ENCODE measurements at places on chromosomes 16 and 17.

DNA sequence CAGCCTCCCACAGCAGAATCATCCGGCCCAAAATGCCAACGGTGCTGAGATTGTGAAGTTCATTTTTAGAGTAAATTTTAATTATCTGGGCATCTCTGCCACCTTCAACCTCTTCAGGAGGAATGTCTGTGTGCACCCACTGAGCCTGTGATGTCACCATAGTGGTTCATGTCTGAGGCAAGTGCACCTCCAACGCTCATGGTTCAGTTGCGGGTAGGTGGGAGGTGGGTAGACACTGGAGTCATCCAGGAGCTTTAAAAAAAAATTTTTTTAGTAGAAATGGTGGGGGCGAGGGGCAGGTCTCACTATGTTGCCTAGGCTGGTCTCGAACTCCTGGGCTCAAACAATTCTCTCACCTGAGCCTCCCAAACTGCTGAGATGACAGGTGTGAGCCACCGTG is 1.9 kb downstream of the FLYWCH1 start:
- no peak for DNase-seq

DNA sequence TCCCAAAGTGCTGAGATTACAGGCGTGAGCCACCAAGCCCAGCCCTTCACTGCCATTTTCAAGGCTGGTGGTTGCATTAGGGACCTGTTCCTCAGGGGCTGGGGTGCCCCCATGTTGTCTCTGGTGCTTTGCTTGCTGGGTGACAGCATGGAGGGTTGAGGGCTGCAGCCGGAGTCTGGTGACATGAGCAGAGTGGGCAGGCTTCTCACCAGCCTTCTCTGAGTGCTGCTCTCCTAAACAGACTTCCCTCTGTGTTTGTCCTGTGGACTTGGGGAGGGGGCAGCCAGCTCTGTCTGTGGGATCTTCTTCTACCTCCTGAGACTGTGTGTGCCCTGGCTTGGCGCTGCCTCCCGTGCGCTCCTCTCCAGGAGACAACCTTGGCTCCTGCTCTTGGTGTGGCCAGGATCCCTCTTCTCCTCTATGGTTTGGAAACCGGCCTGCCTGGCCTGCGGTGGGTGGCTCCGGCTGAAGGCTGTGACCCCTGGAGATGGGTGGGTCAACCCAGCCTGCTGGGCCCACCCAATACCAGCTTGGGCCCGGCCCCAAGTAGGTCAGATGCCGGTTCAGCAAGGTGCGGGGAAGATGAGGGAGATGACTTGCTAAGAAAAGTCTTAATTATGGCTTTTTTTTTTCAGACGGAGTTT is 72.1 kb downstream of the PDPK1 start:
- no peak for DNase-seq

GRCh38 chr17:9763643-9764042 is 27.7 kb downstream of the DHRS7C start:
- DNase-seq = no peak

- DNase-seq = no peak
Observed at GRCh38 chr16:3949287-3949686, 68.8 kb upstream of the CREBBP start.

DNA sequence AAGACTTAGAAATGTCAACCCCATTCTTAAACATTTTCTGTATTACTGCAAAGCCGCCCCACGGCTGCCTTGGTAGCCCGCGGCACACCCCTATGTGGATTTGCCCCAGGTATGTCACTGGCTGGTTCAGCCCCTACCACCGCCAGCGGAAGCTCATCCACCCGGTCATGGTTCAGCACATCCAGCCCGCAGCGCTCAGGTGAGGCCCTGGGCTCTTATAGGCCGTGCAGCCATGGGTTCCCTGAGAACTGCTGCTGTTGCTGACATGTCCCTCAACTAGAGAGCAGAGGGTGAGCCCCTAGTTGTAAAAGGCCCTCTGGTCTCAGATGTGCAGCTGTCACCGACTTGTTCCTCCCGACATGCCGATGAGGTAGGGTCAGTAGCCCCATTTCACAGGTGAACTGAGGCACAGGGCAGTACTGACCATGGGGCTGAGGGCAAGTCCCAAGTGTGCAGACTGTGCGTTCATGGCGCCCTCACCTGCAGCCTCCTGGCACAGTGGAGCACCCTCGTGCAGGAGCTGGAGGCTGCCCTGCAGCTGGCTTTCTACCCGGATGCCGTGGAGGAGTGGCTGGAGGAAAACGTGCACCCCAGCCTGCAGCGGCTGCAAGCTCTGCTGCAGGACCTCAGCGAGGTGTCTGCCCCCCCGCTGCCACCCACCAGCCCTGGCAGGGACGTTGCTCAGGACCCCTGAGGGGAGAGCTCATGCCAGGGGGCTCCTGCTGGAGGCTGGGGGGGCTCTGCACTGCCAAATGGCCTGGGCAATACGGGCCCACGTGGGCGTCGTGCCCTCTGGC is 8.7 kb downstream of the CYBC1 start:
- no peak for DNase-seq

DNA sequence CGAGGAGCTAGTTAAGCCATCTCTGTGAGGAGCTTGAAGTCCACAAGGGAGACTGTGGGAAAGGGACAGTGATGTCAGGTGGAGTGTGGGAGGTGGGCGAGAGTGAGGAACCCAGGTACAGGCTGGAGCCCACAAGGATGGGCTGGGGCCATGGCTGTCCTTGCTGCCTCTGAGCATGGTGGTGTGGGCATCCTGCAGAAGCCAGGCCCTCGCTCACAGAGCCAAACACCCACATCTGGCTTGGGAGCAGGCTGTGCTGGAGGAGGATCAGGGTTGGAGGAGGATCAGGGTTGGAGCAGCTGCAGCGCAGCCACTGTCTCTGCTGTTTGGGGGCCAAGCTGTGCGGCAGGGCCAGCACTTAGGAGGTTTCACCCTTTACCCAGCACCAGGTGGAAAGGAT is 58.2 kb upstream of the ENPP7 start:
- DNase-seq = no peak

DNA sequence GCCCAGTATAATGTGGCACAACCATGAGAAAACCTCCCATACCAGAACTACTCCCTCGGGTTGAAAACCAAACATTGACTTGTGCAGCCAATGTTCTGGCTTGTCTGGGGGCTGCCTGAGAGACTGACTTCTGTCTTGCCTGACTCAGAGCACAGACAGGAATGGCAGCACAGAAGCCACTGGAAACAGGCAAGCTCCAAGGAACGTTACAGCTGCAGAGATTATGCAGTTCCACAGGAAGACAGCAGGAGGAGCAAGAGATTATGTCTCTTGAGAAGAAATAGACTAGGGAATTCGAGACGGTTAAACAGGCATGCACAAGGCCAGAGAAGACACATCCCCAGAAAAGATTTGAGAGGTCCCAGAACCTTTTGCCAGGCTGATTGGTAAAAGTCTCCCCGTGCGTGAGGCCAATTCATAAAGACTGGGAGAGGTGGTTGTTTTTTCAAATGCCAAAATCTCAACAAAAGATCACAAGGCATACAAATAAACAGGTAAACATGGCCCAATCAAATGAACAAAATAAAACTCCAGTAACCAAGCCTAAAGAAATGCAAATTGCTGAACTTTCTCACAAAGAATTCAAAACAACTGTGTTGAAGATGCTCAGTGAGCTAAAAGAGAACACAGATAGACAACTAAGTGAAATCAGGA is 90.6 kb upstream of the CDH5 start:
- DNase-seq = no peak

GRCh38 chr16:77905374-77905920 is 116.9 kb upstream of the CLEC3A start:
- no peak for DNase-seq

- peak; percentile 64 for DNase-seq
Observed at GRCh38 chr16:12426122-12426521, 377.6 kb downstream of the CPPED1 start.
